Ammon's horn (tissue), 1 donor: ENCODE measurements at places on chromosomes 1 and 21.
A peak's percentile ranks its signal among the peaks of the same experiment; 100 is the strongest.

- no peak for DNase-seq
These were observed 79.4 kb downstream of the TGFB2 start for GRCh38 chr1:218424502-218424901.

DNA sequence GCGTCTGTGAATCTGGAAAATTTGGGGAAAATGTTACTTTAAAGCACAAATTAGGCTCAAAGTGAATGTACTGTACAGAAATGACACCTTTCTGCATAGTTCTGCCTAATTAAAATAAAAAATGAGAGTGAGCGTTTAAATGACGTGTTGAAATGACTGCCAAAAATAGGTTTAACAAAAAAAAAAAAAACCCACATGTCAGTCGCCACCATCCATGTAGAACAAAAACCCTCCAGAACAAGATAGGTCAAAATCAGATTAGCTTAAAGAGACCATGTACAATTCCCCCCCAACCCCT lies 745 bp downstream of the PARP1 start:
- DNase-seq, result no peak

DNA sequence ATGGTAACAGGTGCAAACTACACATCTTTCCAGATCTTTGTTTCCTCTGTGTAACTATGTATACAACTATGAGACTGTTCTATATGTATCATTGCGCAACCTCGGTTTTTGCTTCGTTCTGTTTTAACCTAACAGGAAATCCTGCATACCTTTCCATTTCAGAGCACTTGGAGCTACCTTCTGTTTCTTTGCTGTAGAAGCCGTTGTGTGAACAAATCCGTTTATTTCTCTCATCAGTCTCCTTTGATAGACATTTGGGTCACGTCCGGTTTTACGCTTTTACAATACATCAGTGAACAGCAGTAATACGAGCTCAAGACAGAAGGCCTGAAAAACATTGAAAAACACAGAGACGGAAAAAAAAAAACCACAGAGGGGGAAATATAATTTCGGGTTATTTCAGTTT lies 10.5 kb downstream of the ATP5IF1 start:
- no peak for DNase-seq

DNA sequence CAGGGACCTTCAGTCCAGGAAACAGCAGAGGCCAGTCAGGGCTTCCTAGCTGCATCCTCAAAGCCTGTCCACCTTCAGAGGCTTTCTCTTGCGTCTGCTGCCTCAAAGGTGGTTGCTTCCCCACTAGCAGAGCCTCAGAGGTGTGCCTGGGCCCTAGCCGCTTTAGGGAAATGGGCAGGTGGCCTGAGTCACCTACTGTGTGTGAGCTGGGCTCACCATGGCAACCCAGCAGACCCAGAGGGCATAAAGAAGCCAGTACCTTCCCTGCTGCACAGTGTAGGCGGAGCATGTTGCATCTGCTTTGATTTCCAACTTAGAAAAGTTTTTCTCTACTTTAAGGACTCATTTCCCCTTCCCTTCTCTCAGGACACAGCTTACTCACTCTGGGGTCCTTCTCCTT lies 12.5 kb downstream of the SLC9A1 start:
- DNase-seq, result no peak

DNA sequence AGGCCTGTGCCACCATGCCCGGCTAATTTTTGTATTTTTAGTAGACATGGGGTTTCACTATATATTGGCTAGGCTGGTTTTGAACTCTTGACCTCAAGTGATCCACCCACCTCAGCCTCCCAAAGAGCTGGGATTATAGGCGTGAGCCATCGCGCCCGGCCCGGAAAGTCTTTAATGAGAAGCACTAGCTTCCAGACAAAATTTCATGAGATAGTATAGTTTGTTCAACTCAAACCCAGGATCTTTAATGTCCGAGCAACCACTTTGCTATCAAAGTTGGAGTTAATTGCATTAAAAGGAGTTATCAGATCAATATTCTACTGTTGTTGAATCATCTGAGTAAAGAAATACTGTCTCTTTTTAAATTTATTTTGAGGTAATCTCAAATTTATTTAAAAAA lies 4.8 kb downstream of the TSNAX start:
- DNase-seq, result no peak

DNA sequence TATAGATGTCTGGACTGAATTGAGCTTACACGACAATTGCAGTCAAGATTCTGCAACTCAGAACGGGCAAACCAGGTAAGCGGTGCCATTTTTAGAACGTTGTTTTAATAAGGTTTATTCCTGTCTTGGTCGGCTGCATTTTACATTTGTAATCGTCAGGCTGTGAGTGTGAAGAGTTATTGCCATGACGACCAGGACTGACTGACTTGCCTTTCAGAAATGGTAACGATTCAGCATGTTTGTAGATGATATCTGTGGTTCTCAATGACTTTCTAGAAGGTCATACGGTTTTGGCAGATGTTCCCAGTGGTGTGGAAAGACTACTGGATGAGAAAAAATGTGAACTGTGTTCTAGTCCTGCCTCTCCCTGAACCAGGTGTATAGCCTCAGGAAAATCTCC lies 271.3 kb upstream of the B3GALT2 start:
- no peak for DNase-seq

DNA sequence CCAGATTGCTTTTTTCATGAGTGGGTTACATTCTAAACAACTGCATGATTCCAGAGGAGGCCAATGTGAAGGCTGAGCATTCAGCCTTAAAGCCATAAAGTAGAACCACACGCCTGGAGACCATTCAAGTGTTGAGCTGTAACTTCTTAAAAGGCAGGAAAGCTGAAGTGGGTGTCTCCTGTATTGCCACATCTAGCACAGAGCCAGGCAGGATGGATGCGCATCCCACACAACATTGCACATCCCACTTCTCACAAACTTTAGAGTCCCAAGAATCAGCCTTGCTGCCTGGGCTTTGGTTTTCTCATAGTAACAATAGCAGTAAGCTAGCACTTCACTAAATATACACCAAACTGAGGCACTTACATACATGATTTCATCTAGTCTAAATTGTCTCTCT lies 151.7 kb downstream of the DAB1 start:
- DNase-seq, result peak; percentile 43

DNA sequence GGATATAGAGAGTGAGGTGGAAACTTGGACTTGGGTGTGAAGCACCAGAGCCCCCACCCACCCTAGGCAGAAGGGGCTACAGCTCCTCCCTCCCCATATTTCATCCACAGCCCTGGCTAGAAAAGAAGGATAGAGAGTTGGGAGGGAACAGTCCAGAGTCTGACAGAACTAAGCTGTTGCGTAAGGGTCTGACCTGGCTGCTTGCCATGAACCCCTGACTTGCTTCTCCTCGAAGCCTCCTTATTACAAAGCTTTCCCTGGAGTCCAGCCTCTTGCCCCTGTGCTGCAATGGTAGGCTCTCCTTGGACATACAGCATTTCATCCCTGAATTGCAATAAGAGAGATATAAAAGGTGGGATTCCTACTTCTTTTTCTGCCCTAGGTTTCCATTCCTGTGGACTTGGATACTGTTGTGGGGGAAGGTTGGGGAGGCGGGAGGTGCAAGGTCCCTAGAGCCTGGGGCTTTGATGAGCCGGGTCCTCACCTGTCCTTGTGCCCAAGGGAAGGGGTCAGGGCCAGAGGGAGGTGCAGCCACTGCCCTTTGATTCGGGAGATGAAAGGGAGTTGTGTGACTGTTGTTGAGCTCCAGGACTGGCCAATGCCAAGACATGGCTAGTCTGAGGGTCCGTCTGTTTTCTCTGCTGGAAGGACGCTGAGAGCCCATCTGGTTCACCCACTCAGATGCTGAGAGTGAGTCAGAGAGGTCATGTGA lies 2.7 kb downstream of the RHBG start:
- DNase-seq, result no peak

DNA sequence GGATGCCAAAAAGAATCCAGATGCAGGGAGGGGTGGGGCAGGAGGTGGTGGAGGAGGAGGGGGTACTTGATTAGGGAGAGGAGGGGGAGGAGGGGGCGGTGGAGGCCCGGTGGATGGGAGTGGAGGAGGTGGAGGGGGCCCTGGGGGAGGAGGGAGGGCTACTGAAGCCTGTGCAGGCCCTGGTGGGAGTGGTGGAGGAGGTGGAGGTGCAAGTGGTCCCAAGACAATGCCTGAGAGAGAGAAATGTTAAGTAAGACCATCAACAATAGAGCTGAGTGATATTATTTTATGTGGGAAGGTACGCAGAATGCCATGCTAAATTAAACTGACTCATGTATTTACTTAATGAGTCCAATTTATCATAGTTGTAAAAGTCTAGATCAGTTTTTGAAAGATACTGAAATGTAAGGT lies 86.8 kb upstream of the LBR start:
- DNase-seq, result no peak

GRCh38 chr1:116679091-116679827 lies 11.7 kb upstream of the IGSF3 start:
- no peak for DNase-seq
